Activated CD8-positive, alpha-beta memory T cell treated with anti-CD3 and anti-CD28 coated beads, Interleukin-2, amount 50 U/mL, for 4 hours (primary cell): ENCODE measurements at places on chromosomes 3 and 15.

DNA sequence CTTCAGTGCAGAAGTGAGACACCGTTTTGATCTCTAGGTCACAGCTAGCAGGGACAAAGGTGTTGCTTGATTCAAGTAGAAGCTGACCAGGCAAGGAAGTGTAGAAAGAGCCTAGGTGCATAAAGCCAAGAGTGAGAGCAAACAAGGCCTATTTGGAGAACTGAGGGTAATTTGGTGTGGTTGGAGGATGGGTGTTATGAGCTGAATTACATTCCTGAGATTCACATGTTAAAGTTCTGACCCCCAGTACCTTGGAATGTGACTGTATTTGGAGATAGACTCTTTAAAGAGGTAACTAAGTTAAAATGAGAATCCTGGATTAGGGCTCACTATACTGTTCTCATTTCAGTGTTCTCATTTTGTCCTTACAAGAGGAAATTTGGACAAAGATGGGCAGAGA is 191.3 kb downstream of the ZMAT3 start:
- DNase-seq = no peak

GRCh38 chr15:25789211-25789610 is 73.9 kb downstream of the ATP10A start:
- DNase-seq = no peak

DNA sequence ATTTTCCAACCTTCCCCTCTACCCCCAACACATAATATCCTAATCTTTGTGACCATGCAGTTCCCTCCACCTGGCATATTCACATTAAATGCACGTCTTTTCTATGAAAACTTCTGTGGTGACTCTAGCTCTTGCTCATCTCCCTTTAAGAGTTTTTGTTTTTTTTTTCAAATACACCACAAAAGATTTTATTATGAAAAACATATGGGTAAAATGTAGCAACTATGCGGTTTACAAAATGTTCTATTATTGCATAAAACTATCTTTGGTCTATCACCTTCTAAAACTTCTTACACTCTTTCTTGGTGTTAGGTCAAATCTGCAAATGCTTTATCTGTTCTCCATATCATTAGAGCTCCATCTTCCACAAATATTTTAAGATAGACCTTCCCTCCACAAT is 38.6 kb upstream of the ADGRG7 start:
- no peak for DNase-seq

GRCh38 chr3:39209329-39209970 is 17.1 kb upstream of the XIRP1 start:
- no peak for DNase-seq

- DNase-seq = no peak
These were observed 83.9 kb downstream of the ANXA2 start for GRCh38 chr15:60313906-60314305.

DNA sequence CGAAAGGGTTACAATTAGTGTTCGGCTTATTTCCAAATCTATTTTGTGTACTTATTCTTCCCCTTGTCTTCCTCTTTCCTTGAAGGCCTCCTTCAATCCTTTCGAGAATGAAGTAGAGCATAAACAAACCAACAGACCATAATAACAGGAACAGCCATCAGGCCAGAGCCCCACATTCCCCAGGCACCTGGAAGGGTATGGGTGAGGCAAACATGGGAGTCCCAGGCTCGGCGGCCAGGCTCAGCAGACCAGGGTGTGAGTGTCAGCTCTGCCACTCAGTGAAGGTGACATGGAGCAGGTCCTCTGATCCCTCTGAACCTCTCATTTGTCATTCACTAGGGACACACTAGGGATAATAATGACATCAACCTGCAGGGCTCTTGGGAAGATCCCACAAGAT is 13.8 kb downstream of the ALS2CL start:
- no peak for DNase-seq

DNA sequence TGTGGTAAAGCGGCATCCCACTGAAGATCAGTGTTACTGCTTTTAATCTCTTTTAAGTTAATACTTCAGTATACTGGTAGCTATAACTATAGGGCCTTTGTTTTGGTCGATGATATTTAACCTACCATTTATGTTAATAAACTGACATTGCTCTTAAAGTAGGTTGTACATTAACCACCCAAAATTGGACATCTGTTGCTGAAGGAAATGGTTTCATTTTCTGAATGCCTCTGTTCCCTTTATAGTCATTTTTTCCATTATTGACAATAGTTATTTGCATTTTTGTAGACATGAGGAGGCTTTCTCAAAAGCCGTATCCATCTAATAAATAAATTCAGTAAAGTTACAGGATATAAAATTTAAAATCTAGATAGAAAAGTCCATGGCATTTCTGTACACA is 252.4 kb upstream of the UBE2E1 start:
- no peak for DNase-seq

DNA sequence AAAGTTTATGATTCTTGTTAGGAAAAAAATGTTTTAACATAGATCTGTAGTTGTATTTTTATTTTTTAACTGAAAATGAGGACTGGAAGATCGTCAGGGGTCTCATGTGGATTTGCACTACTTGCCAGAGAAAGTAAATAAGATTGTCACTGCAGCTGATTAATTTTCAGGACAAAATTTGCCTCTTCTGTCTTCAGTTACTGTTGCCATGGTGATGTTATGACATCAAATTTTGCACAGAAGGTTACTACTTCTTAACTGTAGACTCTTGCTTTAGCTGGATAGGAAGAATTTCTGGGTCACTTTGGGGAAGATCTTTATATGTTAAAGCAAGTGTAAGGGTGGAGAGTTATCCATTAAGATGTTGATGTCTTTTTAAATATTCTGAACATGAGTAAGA is 82.2 kb upstream of the WDR72 start:
- no peak for DNase-seq

GRCh38 chr15:80895091-80895490 is 94.5 kb downstream of the MESD start:
- no peak for DNase-seq

- DNase-seq = no peak
These were observed 299.5 kb downstream of the CADM2 start for GRCh38 chr3:85258326-85258725.

- DNase-seq = peak; percentile 12
These were observed 60.1 kb downstream of the IQSEC1 start for GRCh38 chr3:13013151-13013561.

DNA sequence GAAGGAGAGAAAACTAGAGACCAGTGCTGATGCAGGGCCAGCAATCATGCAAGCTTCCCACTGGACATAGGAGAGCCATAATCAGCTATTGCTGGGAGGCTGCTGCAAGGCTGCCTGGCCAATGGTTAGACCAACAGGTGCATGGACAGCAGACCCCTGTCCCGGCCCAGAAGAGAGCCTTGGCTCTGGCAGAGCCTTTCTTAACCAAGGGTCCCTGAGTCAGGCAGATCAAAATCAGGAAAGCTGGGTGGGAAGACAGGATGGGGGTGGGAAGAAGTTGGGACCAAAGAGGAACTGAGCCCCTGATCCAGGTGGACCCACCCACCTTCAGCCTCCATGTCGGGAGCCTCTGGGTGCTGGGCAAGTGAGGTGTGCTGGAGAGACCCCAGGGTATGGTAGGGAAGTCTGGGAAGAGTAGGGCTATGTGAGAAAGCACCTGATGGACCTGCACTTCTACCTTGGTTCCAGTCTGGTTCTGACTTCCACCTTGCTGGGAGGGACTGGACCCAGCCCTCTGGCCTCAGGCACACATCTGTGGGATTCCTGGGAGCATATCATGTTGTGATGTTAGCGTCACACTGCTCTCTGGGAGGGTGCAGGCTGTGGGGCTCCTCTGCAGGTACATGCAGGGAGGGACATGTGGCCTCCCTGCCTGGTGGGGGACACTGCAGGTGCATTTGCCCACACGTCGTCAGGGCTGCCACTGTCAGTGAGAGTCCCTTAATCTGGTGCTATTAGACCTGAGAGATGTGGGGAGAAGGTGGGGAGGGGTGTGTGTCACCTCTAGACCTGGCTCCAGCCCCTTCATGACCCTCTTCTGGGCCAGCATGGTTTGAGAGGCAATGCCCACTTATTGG is 24.7 kb downstream of the KY start:
- DNase-seq = no peak

DNA sequence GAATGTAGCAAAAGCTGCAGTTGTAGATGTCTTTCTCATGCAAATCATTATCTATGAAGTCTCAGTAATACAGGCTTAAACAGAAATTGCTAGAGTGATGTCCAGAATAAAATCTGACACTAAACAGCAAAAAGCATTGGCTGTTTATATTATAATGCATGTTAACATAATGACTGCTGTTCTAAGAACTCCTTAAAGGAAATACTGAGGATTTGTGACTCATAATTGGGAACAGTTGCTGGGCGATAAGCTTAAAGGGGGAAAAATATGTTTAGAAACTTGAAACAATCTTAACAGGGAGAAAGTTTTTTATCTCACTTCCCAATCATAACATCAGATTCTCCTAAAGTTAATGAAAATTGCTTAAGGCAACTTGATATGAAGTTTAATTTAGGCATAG is 17.5 kb downstream of the TIPARP start:
- no peak for DNase-seq

GRCh38 chr15:78999636-79000035 is 54.8 kb upstream of the CTSH start:
- no peak for DNase-seq

- DNase-seq = no peak
These were observed 451.8 kb upstream of the IL12A start for GRCh38 chr3:159536876-159537275.

DNA sequence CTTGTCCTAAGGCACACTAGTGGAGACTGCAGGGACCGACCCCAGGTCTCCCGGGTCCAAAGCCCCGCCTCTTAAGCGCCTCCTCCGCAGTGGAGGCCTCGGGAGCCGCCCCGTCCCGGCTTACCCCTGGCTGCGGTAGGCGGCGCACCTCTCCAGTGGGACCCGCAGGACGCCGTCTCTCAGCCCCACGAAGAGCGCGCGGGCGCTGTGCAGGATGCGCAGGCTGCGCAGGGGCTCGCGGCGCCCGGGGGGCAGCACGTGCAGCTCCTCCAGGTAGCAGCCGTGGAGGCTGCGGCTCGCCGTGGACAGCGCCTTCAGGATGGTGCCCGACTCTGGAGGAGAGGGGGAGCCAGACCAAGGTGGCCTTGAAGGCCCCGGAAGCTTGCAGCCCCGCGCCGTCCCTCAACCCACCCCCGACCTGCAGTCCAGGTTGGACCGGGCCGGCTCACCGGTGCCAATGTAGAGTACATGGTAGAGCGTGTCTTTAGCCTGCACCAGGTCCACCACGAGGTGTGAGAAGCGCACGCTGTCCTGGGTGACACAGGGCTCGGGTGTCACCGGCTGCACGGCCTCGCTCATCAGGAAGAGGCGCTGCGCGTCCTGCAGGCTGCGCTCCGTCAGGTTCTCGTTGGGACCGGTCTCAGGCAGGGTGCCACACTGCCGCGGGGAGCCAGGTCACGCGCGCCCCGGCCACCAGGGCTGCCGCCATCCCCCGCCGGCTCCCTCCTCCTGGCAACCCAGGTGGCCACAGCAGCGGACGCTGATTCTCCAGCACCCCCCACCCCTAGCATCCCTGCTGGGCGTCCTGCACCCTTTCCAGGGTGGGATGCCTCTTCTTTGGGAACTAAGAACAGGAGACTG is 105.5 kb downstream of the SEMA5B start:
- DNase-seq = no peak

DNA sequence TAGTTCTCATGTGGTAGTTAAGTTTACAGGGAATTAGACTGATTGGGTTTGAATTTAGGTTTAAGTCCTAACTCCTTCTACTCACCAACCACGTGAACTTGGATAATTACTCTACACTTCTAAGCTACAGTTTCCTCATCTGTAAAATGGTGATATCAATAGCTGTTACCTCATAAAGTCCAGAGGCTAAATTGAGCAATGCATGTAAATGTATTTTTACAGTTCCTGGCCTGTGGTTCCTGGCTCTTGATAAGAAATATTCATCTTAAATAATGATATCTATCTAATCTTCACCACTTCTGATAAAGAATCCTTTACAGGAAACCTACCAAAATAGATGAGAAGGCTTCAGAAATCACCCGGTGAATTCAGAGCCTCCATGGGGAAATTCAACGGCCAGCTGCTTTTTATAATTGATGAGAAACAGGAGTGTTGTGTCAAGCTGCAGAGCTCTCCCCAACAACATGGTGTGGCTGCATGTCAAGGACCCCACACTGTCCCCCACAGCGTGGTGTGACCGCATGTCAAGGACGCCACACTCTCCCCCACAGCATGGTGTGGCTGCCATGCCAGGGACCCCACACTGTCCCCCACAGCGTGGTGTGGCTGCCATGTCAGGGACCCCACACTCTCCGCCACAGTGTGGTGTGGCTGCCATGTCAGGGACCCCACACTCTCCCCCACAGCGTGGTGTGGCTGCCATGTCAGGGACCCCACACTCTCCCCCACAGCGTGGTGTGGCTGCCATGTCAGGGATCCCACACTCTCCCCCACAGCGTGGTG is 80.8 kb upstream of the PEX5L start:
- no peak for DNase-seq

DNA sequence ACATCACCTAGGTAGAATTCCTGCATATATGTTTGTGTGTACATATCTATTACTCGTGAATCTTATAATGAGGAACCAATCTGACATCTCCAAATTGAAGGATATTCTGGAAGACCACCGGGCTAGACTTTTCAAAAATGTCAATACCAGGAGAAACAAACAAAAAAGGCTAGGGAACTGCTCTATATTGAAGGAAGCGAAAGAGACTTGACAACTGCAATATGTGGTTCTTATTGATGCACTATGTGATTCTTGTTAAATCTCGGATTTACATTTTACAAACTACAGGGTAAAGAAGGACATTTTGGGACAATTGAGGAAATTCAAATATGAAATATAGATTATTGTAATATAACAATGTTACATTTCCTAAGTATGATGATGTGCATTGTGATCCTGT is 137.5 kb upstream of the CCDC54 start:
- DNase-seq = no peak

GRCh38 chr3:8481380-8481779 is 20.2 kb upstream of the LMCD1 start:
- no peak for DNase-seq

DNA sequence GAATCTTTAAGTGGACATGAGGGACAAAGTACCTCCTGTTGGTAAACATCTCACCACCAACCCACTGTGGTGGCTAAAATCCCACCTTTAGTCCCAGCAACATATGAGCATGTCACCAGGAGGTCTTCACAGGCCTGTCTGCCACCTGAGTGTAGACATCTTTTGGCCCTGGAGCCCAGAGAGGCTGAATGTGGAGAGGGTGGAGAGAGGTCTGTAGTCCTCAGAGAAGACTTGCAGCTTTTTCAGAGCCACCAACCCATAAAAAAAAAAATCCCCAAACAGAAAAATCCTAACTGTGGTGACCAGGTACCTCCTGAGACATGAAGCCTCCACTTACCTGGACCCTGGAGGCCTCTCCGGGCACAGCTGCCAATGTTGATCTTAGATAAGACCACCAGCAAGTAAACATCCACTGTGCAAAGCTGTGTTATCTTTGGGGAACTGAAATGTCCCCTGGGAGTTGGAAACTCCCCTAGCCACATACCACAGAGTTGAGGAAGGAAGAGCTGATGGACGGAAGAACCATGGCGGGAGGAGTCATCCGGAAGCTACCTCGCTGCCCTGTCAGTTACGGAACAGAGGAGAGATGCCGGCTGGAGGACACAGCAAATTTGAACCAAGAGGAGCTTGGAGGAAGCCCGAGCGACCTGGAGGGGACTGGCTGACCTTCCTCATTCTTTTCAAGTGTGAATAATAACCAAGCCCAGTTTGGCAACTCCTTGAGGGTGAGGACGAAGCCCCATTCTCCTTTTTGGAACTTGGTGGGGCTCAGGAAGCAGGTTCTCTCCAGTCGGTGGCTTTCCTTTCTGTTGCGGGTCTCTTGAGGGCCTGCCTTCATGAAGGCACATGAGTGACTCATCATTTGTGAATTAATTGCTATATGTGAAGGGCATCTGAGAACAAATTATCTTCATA is at the start of gene GHRL:
GHRL (minus strand) TSS at position 443 of the 915 bp plus-strand sequence. CDS start 2,767 bp downstream, outside the sequence.
- no peak for DNase-seq
